ENCODE measurements at places on chromosomes 11 and 22. TPM values are rescaled to one million over a fixed set of nuclear protein-coding genes. Genes with fewer than 3 reads are reported as not detected.

The POU2AF3 gene
- not detected for total RNA-seq

The MAP6 gene
- 8.8 TPM for total RNA-seq

The BDNF gene
- 1.8 TPM for total RNA-seq

The CHKB gene
- total RNA-seq: 52.0 TPM

The PPP1CA gene
- total RNA-seq: 178 TPM

Data from mammary epithelial cell (primary cell).